ENCODE measurements at places on chromosomes 5 and 9. TPM values are rescaled to one million over a fixed set of nuclear protein-coding genes. Genes with fewer than 3 reads are reported as not detected.

DNA sequence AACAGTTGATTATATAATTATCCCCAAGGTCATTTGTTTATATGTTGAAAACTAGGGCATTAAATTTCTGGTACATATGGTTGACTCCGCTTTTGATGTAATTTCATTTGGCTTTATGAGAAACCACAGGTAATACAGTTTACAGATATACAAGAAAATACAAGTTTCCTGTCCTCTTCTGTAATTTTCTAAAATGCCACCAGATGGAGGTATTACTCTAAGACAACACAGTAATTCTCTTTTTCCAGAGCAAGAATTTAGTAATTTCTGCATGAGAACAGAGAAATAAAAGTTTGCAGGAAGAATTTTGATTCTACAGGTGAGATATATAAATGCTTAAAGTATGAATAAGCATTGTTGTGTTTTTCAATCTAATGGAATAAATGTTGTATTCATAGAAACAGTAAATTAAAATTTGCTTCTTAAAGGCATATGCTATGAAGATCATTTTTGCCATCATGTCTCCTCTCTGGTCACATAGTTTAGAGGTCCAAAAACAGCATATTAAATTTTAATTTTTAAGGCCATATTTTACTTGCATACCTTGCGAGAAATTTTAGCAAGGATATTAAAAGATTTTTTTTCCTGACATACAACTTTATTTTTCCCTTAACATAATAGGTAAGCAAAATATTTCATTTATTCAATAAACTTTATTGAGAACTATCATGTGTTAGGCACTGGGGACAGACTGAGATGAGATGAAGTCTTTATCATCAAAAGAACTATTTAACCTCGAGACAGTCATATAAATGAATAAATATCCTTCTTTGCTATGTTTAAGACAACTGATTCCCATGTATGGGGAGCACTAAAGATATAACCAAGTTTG lies 22.7 kb downstream of the CHD1 start:
- DNase-seq = no peak
- H3K4me3 ChIP-seq = no peak overlapping the region
- no peak overlapping the region for H3K27ac ChIP-seq

Gene IL13
- not detected for total RNA-seq

DNA sequence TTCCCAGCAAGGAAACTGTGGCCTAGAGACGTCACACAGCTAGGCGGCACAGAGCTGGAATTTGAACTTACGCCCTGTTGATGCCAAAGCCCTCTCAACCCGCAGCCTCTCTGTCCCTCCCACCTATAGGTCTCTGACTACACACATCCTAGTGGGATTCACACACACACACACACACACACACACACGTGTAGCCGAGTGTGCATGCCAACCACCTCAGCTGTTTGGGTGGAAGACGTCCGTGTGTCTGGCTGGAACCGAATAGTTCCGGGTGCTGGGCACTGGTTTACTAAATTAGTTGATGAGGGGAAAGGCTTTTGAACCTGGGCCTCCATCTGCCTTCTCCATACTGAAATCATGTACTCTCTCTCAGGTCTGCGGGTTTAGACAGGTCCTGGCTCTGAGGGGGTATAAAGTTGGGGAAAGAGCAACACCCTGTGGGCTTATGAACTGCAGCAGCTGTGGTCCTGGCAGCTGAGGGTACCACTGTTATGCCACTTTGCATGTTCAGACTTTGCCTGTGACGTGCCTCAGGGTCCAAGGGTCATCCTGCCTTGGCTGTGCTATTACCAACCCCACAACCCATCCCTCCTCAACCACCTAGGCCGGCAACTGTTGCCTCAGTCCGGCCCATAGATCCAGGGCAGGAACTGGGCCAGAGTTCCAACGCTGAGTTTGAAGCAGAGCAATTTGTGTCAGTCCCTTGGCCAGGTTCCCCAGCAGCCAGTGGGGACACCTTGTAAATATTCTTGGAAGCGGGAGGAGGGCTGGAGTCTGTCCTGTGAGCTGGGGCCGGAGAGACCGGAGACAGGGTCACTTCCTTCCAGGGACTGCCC lies 50.5 kb downstream of the PSD2 start:
- H3K4me3 ChIP-seq = no peak overlapping the region
- peaks cover 3% of the 10 kb centered on the region for H3K36me3 ChIP-seq
- no peak overlapping the region for H3K27ac ChIP-seq
- no peak for DNase-seq

- no peak for DNase-seq
- no peaks in the 10 kb centered on the region for H3K36me3 ChIP-seq
- no peak overlapping the region for H3K4me3 ChIP-seq
- no peaks in the 10 kb centered on the region for H3K4me1 ChIP-seq
Measured at GRCh38 chr9:93303806-93304573, 120.1 kb downstream of the WNK2 start.

- H3K4me1 ChIP-seq = no peaks in the 10 kb centered on the region
- H3K27ac ChIP-seq = no peak overlapping the region
- H3K27me3 ChIP-seq = peaks cover 3% of the 10 kb centered on the region
- H3K36me3 ChIP-seq = no peaks in the 10 kb centered on the region
- DNase-seq = no peak
Measured at GRCh38 chr5:168428552-168428951, 57.7 kb upstream of the RARS1 start.

Gene GARIN3
- total RNA-seq = not detected

Gene OTULINL
- 5.8 TPM for total RNA-seq

GRCh38 chr9:26662476-26662875 lies 230.1 kb downstream of the CAAP1 start:
- no peak overlapping the region for H3K27ac ChIP-seq
- peaks cover 6% of the 10 kb centered on the region for H3K27me3 ChIP-seq
- no peak for DNase-seq
- peaks cover under 1% of the 10 kb centered on the region for H3K4me1 ChIP-seq

Gene ADAMTS12
- total RNA-seq = 9.8 TPM
